ENCODE measurements at places on chromosomes 1 and 21.

- no peak for DNase-seq
Observed at GRCh38 chr1:213070406-213070805, 19.4 kb downstream of the RPS6KC1 start.

GRCh38 chr1:185533596-185533995 is 200.6 kb upstream of the HMCN1 start:
- no peak for DNase-seq

DNA sequence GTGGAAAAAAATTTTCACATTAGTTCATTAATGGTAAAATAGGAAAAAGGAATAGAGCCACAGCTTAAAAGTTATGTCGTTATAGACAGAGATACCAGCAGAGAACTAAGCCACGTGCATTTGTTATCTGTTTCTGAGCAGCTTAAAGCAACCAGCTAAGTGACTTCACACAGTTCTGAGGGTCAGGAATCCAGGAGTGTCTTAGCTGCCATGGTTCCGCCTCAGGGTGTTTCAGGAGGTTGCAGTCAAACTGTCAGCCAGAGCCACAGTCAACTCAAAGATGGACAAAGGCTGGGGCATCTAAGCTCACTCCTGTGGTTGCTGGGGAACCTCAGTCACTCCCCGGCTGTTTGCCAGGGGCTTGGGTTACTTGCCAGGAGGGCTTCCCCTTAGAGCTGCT is 515.8 kb downstream of the SMYD3 start:
- DNase-seq, result no peak

GRCh38 chr1:44220001-44220751 is 6.9 kb downstream of the DMAP1 start:
- no peak for DNase-seq

- no peak for DNase-seq
Observed at GRCh38 chr1:173478094-173478674, 1.0 kb downstream of the PRDX6 start.

GRCh38 chr1:42259059-42259738 is 75.8 kb downstream of the FOXJ3 start:
- no peak for DNase-seq

DNA sequence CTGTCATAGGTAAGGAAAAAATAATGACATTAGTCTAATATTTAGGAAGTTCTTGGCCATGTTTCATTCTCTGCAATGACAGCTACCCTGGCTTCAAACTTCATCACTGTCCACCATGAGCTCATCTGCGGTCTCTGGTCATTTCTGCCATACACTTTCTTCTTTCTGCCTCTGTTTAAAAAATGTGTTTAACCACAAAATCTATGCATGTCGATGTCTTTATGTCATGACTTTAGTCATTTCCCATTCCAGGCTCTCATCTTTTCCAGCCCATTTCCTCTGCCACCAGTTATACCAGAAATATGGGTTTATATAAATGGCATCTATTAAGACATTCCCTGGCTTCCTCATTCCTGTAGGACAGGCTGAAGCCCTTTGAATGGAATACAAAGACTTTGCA is 68.5 kb upstream of the DUSP10 start:
- DNase-seq, result no peak

Data from activated CD8-positive, alpha-beta memory T cell treated with anti-CD3 and anti-CD28 coated beads for 1 hour (primary cell).